Activated T-helper 1 cell treated with anti-CD3 and anti-CD28 coated beads, Interleukin-12 subunit alpha, Interleukin-12 subunit beta, Interleukin-2, Interleukin-4 antibody, amounts not matched to agents 30 ng/mL and 10 ng/mL and 1 ng/mL, durations not matched to agents 14 hours and 24 hours and 36 hours (primary cell): ENCODE measurements at places on chromosomes 7 and 10.
A peak's percentile ranks its signal among the peaks of the same experiment; 100 is the strongest.

DNA sequence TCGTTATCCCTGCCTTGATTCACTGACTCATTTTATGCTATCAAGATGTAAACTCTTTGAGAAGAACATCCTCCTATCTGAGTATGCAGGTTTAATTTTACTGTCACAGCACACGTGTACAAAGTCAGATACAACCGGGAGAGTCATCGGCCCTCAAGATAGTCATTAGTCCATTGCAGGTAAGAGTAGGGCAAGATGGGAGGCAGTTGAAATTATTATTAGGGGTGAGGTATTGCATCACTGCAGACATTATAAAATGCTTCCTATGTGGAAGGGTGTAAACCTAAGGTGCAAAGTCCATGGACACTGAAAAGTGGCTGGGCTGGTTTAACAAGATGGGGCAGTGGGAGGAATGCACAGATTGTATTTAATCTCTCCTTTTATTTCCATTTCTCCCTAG is 113.7 kb downstream of the ARL4A start:
- no peaks in the 10 kb centered on the region for H3K4me1 ChIP-seq
- peaks cover 3% of the 10 kb centered on the region for H3K27me3 ChIP-seq
- no peaks in the 10 kb centered on the region for H3K36me3 ChIP-seq
- H3K27ac ChIP-seq, result no peak overlapping the region

GRCh38 chr10:34205452-34205851 is 609.6 kb downstream of the PARD3 start:
- no peak for DNase-seq
- no peak overlapping the region for H3K27ac ChIP-seq
- no peaks in the 10 kb centered on the region for H3K36me3 ChIP-seq
- no peaks in the 10 kb centered on the region for H3K27me3 ChIP-seq
- H3K4me3 ChIP-seq, result no peak overlapping the region

DNA sequence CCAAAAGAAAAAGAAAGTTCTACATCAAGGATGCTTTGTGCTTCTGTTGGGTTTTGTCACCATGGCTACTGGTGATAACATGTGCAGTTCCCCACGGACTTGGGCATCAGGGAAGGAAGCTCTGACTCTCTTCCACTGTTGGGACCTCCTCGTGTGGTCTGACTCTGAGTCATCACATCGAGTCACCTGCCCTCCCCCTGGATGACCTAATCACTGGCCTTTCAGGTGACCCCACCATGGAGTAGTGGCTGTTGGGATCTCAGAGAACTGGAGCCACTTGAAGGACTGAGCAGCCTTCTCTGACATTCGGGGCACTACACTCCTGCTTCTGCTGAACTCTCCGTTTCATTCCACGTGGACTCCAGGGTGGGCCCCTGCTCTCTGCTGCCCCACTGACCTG is 60.8 kb upstream of the DOCK1 start:
- no peaks in the 10 kb centered on the region for H3K27me3 ChIP-seq
- no peaks in the 10 kb centered on the region for H3K36me3 ChIP-seq
- DNase-seq, result no peak
- no peaks in the 10 kb centered on the region for H3K4me1 ChIP-seq
- no peak overlapping the region for H3K4me3 ChIP-seq

DNA sequence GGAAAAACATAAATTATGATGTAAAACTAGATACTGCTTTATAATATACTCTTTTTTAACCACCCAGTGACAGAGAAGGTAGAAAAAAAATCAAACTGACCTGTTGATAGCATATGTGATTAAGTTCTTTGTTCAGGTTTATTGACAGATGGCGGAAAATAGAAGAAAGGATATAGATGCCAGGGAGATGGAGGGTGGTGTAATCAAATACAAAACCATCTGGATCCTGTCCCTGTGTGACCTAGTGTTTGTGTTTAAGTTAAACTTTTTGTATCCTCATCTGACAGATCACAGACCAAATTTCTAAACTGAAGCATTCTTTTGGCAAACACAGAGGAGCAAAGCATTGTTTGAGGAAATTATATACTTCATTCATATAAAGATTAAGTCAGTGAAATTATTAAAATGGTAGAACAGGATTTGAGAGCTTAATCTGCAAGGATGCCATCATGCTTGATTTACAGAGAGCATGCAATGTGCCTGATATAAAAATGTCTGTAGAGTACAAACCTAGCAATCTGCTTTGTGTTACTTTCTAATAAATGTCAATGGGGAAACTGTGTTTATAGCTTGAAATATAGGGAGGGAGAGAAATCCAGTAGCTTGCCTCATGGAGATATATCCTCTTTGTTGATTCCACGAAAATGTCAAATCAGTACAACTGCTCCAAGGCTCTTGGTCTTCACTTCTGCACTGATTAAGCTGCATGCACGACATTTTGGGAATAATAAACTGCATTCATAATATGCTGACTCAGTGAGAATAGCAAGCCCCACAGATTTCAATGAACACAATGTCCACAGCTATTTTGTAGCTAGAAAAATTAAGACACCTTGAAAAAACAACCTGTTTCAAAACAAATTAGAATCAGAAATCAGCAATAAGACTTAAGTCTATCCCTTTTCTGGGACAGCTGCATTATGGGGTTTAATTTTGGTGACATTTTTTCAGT is 39.0 kb downstream of the SEM1 start:
- H3K27ac ChIP-seq, result no peak overlapping the region
- no peaks in the 10 kb centered on the region for H3K36me3 ChIP-seq
- no peak overlapping the region for H3K4me3 ChIP-seq
- H3K27me3 ChIP-seq, result no peaks in the 10 kb centered on the region
- no peak for DNase-seq

- peaks cover 42% of the 10 kb centered on the region for H3K4me1 ChIP-seq
- no peak for DNase-seq
- peak overlapping the region; percentile 50 for H3K4me3 ChIP-seq
- peaks cover 34% of the 10 kb centered on the region for H3K27me3 ChIP-seq
Measured at GRCh38 chr7:117010375-117011133, 57.3 kb downstream of the ST7 start.
